Stimulated activated naive CD8-positive, alpha-beta T cell treated with anti-CD3 and anti-CD28 coated beads, Interleukin-15, Interleukin-2, amounts not matched to agents 100 U/mL and 50 U/mL, for 24 hours (primary cell): ENCODE measurements at places on chromosomes 7 and 10.

DNA sequence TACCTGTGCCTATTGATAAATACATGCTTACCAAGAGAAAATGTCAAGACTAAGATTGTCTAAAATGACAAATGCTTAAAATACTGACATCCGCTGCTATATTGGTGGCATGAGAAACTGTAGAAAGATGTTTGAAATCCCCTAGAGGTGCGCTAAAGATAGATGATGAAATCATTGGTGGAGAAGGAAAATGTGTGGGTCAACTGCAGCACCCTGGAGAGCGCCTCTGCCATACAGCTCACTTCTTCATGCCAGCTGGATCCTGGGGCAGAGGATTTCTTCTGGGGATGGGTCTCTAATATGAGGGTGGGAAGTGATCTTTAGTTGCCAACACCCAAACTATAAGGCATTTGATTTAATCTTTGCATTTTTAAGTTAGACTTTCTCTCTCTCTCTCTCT, 680.4 kb upstream of the POM121L12 start:
- DNase-seq: no peak

GRCh38 chr7:30091491-30091912, 43.3 kb upstream of the MTURN start:
- no peak for DNase-seq

- DNase-seq: no peak
Measured at GRCh38 chr10:30858499-30858898, 173.2 kb downstream of the ZNF438 start.

- DNase-seq: no peak
Measured at GRCh38 chr10:125263551-125263950, 103.2 kb upstream of the CTBP2 start.

DNA sequence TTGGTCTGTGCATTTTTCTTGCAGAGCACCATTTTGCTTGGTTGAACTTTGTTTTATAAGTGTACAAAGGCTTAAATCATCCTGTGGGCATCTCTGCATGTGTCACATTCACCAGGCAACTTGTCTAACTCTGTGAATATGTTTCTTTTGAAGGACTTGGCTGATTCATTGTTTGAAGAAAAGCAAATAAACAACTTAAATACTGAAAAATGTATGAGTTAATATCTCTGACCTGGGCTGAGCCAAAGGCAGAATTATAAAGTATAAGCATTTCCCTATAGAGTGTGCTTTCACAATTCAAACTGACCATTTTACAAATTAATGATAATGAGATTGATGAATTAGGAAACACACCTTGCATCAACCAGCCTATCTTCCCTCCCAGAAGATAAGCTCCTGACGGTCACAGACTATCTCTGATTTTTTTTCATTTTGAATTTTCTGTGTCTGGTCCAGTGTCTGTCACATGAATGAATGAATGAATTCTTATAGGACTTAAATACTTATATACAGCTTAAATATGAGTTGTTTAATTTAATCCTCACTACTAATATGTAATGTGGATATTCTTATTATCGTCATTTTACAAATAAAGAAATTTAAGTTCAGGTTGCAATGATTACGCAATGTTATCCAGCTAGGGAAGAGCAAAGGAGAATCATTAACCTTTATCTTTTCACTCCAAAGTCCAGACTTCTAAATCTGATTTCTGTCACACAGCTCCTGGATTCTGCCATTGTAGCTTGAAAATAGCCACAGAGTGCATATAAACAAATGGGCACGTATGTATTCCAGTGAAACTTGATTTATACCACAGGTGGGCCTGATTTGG, 182.0 kb upstream of the PHYHIPL start:
- DNase-seq: no peak

GRCh38 chr7:33422825-33423645, 293.7 kb downstream of the BBS9 start:
- DNase-seq: no peak

GRCh38 chr10:128337860-128338378, 211.7 kb upstream of the MKI67 start:
- no peak for DNase-seq

- DNase-seq: peak; percentile 13
Measured at GRCh38 chr7:3955751-3956696, 655.0 kb downstream of the SDK1 start.

GRCh38 chr10:85464336-85464735, 902.3 kb downstream of the GRID1 start:
- no peak for DNase-seq

DNA sequence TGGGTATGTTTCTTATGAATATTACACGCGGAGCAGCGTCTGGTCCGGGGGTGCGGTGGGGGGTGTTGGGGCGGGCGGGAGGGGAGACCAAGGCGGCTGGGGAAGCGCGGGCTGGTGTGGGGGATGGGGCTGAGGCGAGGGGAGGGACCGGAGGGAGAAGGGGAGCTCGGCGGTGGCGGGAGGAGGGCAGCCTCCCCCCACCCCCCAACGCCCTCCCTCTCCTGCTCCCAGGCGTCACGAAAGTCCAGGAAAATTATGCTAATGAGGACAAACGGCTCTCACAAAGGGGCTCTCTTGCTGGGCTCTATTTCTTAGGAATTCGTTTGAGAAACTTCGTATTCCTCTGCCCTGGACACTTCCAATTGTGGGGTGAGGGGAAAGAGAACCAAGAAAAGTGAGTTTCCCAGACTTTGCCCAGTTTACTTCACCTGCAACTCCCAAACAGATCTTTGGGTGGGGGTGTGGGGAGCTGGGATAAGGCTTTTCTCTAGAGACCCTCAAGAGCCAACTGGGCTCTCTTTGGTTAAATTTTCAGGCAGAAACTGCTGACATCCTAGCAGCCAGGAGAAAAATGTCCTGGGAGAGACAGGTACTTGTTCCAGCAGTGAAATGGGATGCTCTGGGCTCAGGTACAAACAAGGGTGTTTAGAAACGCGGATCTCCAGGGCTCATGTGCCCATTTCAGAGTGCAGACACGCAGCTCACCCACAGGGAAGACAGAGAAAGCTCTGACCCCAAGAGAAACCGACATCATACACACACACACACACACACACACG, 11.7 kb upstream of the HOXA2 start:
- DNase-seq: no peak

- DNase-seq: no peak
Measured at GRCh38 chr10:78502210-78502936, 468.7 kb downstream of the RPS24 start.

- no peak for DNase-seq
Measured at GRCh38 chr10:13827076-13827797, 240.5 kb downstream of the PRPF18 start.

DNA sequence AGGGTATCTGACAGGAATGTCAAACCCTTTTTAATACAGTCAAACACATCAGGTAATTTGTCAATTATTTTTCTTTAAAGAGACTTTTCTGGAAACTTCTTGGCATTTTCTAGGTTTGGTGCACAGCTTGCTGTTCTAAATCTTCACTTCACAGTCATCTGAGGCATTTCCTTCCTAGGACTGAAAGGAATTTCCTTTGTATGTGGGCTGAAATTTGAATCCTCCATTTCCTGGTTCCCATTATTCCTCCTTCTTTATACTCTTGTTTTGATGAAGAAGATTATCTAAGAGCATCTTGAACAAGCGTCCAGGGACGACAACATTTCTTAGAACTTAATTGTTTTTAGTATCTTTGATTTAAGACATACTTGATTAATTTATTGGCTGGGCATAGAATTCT, 24.9 kb downstream of the CALD1 start:
- no peak for DNase-seq

- no peak for DNase-seq
Measured at GRCh38 chr7:149022756-149023360, 5.4 kb downstream of the PDIA4 start.

DNA sequence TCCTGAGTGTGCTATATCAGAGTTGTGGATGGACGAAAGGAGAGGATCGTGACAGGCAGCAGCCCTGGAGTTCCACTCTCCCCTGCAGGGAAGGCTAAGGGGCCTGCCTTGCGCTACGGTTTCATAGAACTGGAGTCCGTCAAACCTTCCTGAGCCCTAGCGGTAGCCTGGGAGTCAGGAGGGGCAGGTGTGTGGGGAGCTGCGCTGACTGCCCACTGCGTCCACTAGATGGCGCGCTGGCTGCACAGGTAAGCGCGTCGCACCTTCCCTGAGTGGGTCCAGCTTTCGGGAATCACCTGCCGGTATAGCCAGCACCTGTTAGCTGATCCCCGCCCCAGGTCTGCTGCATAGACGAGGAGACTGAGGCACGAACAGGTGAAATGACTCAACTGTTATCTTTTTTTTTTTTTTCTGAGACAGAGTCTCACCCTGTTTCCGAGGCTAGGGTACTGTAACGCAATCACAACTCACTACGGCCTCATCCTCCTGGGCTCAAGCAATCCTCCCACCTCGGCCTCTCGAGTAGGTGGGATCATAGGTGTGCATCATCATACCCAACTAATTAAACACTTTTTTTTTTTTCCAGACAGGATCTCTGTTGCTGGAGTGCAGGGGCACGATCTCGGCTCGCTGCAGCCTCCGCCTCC, 20.2 kb upstream of the BAIAP2L1 start:
- DNase-seq: peak; percentile 75

DNA sequence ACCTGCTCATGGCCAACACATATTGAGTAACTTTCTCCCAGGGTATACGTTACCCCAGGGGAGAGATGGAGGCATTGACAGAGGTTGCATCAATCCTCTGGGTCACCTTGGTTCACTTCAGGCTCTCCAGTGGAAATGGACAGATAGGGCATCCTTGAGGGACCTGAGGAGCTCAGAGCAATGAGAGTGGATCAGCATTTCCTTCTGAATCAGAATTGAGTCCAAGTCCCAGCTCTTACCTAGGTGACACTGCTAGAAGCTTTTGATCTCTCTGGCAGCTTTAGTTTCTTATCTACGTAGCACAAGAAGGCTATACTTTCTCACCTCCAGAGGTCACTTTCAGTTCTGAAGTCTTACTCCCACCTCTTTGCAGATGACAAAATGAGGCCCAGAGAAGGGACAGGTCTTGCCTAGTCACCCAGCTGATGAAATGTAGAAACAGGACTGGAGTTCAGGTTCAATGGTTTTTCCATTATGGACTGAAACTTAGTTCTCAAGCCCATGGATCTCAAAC, 35.2 kb downstream of the PANK1 start:
- DNase-seq: no peak

GRCh38 chr7:152025937-152026890, 740 bp downstream of the GALNT11 start:
- DNase-seq: no peak

DNA sequence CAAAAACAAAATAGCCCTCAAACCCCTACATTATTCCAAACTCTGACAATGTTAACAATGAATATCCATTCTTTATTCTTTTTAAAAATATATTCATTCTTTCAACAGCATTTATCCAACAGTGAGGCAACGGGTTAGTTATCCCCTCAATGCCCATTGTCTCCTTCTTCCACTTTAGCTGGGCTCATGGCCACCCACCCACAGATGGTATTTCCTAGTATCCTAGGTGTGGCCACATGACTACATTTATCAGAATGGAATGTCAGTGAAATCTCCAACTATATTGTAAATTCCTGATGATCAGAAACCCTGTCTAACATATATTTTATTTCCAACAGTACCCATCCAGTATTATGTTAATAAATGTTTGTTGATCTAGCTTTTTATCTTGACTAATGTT, 13.6 kb downstream of the HOXA1 start:
- no peak for DNase-seq

DNA sequence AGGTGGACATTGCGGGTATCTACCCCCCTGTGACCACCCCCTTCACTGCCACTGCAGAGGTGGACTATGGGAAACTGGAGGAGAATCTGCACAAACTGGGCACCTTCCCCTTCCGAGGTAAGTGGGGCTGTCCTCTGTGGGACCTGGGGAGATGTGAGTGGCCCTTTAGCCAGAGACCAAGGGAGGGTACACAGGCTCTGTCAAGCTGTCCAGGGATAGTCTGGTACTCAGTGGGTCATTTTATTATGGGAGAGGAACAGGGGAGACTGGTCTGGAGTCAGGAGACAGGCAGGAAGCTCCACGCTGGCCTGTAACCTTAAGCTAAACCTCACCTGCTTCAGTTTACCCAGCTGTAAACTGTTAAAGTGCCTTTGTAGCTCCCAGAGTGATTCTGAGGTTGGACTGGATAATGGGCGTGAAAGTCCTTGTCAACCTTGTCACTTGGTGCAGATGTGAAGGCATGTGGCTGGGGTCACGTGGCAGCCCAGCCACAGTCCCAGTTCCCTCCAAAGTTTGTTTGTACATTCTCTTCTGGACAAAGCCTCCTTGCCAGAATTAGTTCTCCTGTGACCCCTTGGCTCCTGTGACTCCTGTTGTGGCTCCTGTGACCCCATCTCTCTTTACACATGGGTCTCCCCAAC, 729 bp downstream of the HOGA1 start:
- DNase-seq: no peak

DNA sequence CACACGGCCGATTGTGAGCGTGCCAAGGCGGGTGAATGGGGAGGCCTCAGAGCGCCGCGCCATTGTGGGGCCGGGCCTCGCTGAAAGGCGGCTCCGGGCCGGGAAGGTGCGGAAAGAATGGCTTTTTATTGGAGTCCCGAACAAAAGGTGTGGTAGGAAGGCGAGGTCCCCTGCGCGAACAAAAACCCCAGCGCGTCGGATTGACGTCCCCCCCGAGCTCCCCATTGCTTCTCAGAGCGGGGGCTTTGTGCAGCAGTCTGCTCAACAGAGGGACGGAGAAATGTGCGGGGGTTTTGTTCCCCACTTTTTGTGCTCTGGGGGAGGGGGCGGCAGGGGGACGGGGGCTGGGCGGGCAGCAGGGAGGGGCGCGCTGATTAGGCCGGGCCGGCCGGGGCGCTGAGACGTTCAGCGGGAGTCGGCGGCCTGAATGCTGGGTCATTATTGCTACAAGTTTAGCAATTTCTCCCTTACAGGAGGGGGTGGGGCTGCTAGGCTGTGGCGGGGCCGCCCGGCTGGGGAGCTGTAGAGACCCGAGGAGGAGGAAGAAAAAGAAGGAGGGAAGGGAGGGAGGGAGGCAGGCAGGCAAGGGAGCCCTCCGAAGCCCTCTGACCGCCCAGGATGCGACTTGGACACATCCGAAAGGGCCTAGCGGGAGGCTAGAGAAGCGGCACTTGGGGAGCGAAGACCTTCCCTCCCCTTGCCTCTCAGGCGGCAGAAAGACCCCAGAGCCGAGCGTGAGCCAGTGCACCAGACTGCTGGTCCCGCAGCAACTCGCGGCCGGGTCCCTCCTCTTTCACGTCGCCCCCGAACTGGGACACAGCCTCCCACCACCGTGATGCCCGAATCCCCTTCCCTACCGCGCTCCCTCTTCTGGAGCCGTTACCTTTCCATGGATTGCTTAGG, 4.6 kb downstream of the NKX2-3 start:
- no peak for DNase-seq

DNA sequence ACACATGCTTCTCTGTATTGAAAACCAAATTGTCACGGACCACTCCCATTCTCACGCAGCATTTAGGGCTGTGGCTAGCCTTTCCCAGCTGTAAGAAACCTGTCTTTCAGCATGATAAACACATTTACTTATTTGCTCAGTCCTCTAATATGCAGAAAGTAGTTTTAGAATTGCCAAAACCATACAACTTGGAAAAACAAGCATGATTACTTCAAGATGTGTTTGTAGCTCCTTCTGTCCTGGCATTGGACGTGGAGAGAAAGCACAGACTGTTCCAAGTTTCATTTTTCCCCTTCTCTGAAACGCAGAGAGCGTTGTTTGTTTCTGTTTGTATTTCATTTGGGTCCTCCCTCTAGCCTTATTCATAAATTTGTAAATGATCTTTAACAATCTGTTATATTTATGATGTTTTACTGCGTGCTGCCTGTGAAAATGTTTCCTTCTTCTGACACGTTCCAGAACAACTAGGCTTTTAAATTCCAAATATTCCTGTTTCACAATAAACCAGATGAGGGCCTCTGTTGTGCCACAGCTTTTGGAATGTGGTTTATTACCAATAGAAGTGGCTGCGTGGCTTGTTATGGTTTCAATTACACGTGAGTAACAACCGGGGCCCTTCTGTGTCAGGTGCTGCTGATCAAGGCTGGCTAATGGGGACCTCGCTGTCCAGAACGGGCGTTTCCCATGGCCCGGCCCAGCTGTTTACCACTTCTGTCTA, 26.1 kb downstream of the MNX1 start:
- DNase-seq: no peak
